ENCODE measurements at places on chromosomes 11 and 22.

GRCh38 chr11:67211656-67212436, 54.4 kb upstream of the GRK2 start:
- H3K36me3 ChIP-seq = peaks cover 28% of the 10 kb centered on the region
- H3K4me1 ChIP-seq = no peaks in the 10 kb centered on the region
- no peaks in the 10 kb centered on the region for H3K27me3 ChIP-seq
- no peak overlapping the region for H3K4me3 ChIP-seq

DNA sequence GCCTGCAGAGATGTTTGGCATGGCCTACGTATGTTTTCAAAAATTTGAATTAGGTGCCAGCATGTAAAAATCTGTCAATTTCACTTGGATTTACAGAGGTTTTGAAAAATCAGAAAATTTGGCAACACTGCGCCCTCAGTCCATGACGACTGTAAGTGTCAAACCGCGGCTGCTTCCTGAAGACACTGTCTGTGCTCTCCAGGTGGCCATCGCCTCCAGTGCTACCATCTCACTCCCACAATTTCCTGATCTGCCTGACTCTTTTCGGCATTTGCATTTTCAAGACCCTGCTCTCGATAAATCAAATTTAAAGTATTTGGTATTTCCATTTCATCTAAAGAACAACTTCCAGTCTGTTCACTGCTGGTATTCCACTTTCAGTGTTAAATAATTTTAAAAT, 34.6 kb downstream of the VSIG10L2 start:
- H3K4me1 ChIP-seq = no peaks in the 10 kb centered on the region
- no peaks in the 10 kb centered on the region for H3K27me3 ChIP-seq
- H3K36me3 ChIP-seq = peaks cover 21% of the 10 kb centered on the region
- H3K4me3 ChIP-seq = no peak overlapping the region
- H3K27ac ChIP-seq = no peak overlapping the region
- DNase-seq = no peak

- no peaks in the 10 kb centered on the region for H3K4me1 ChIP-seq
- H3K36me3 ChIP-seq = no peaks in the 10 kb centered on the region
- DNase-seq = no peak
- H3K27me3 ChIP-seq = no peaks in the 10 kb centered on the region
- no peak overlapping the region for H3K4me3 ChIP-seq
These were observed 692 bp upstream of the MOB2 start for GRCh38 chr11:1487091-1487850.

- no peak for DNase-seq
- no peaks in the 10 kb centered on the region for H3K27me3 ChIP-seq
- H3K4me1 ChIP-seq = no peaks in the 10 kb centered on the region
- no peak overlapping the region for H3K27ac ChIP-seq
- no peaks in the 10 kb centered on the region for H3K36me3 ChIP-seq
These were observed 24.7 kb upstream of the IL17RA start for GRCh38 chr22:17060126-17060525.

GRCh38 chr11:2761131-2762030, 61.6 kb upstream of the KCNQ1OT1 start:
- H3K4me1 ChIP-seq = no peaks in the 10 kb centered on the region
- no peak overlapping the region for H3K4me3 ChIP-seq
- no peaks in the 10 kb centered on the region for H3K27me3 ChIP-seq
- H3K27ac ChIP-seq = no peak overlapping the region
- no peaks in the 10 kb centered on the region for H3K36me3 ChIP-seq

DNA sequence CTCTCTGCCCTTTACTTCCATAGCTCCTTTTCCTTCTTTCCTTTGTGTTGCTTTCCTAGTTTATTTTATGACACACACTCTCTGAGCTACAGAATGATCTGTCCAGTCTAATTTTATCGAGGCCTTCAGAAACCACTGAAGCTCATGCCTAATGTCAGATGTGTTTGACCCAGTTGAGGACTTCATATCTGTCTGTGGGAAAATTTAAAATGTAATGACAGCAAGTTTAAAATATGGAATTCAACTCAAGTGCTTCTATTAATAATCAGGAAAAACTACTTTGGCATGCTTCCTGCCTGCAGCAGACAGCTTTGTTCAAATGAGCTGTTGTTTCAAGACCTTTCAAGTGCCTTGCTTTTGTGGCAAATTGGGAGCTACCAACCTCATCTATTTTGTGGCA, 261.8 kb upstream of the MTNR1B start:
- no peak overlapping the region for H3K4me3 ChIP-seq
- H3K36me3 ChIP-seq = no peaks in the 10 kb centered on the region

DNA sequence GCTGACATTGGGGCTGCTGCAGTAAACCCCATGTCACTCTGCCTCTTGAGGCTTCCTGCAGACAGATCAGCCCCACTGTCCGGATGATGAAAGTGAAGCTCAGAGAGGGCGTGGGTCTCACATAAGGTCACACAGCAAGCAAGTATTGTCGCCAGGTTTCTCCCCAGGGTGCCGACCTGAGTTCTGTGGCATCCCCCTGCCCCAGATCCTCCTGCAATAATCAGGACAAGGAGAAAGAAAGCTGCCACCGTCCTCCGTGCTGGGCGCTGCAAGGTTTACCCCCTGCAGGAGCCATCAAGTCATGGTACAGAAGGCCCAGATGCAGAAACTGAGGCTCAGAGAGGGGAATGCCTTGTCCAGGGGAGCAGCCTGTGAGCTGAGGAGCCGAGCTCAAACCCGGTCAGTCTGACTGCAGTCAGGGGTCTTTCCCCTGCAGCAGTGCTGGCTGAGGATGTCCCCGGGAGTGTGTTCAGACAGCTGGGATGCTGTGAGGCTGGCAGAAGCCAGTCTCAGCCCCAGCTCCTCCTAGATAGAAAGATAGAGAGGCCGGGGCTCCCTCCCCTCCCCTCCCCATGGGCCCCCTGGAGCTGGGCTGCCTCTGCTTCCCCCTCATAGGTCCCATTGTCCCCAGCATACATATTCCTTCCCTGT, 13.2 kb downstream of the EMID1 start:
- H3K4me1 ChIP-seq = no peaks in the 10 kb centered on the region
- H3K27ac ChIP-seq = no peak overlapping the region
- no peaks in the 10 kb centered on the region for H3K36me3 ChIP-seq
- no peak for DNase-seq

DNA sequence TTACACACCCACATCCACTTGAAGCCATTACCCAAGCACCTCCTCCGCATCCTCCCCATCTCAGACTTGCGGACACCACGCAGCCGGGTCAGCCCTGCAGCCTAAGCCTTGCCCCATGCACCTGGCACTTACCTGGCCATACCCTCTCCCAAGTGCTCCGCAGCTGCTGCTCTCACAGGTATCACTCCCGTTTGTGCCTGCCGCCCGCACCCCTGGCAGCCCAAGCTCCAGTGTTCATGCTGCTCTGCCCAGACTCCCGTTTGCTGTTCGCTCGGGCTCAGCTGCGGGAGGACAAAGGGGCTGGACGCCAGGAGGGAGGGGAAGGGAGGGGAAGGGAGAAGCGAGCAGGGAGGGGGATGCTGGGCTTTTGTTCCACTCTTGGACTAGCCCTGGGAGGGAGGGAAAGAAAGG, at the start of gene KLHL35:
Gene KLHL35, minus strand, starts transcription at position 293 of the 411 bp plus-strand sequence. CDS start 2,574 bp downstream, outside the sequence.
- peaks cover 2% of the 10 kb centered on the region for H3K36me3 ChIP-seq
- no peak for DNase-seq
- no peak within 1 kb of the TSS for H3K27ac ChIP-seq
- H3K4me1 ChIP-seq = peaks cover 10% of the 10 kb centered on the region

DNA sequence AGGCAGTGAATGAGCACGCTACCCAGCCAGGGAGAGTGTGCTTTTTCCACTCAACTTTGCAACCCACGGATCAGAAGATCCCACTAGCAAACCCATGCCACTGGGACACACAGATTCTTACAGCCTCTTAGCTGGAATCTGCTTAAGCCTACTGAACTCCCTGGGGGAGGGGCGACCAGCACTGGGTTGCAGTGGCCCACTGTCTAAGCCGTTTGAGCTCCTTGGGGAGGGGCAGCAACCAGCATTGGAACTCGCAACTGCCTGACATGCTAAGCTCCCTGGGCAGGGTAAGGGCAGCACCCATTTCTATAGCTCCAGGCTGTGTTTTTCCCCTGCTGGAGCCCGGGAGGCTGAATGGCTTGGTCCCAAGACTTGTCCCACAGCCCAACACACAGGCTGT, 99.6 kb downstream of the FAM168A start:
- no peak overlapping the region for H3K27ac ChIP-seq
- no peak for DNase-seq
- H3K4me1 ChIP-seq = peaks cover 6% of the 10 kb centered on the region
- H3K27me3 ChIP-seq = no peaks in the 10 kb centered on the region
- no peak overlapping the region for H3K4me3 ChIP-seq

GRCh38 chr22:41491374-41492100, 22.6 kb downstream of the ACO2 start:
- peaks cover 8% of the 10 kb centered on the region for H3K36me3 ChIP-seq
- H3K4me1 ChIP-seq = peaks cover 2% of the 10 kb centered on the region
- H3K27ac ChIP-seq = no peak overlapping the region
- H3K27me3 ChIP-seq = no peaks in the 10 kb centered on the region
- no peak for DNase-seq

- peaks cover 39% of the 10 kb centered on the region for H3K4me1 ChIP-seq
- no peak overlapping the region for H3K4me3 ChIP-seq
- no peaks in the 10 kb centered on the region for H3K27me3 ChIP-seq
These were observed 43.6 kb downstream of the LRRC32 start for GRCh38 chr11:76626921-76627401.

GRCh38 chr11:849104-849824, 6.6 kb downstream of the TSPAN4 start:
- H3K27ac ChIP-seq = no peak overlapping the region
- H3K27me3 ChIP-seq = peaks cover 14% of the 10 kb centered on the region
- peak overlapping the region; percentile 62 for H3K4me3 ChIP-seq

DNA sequence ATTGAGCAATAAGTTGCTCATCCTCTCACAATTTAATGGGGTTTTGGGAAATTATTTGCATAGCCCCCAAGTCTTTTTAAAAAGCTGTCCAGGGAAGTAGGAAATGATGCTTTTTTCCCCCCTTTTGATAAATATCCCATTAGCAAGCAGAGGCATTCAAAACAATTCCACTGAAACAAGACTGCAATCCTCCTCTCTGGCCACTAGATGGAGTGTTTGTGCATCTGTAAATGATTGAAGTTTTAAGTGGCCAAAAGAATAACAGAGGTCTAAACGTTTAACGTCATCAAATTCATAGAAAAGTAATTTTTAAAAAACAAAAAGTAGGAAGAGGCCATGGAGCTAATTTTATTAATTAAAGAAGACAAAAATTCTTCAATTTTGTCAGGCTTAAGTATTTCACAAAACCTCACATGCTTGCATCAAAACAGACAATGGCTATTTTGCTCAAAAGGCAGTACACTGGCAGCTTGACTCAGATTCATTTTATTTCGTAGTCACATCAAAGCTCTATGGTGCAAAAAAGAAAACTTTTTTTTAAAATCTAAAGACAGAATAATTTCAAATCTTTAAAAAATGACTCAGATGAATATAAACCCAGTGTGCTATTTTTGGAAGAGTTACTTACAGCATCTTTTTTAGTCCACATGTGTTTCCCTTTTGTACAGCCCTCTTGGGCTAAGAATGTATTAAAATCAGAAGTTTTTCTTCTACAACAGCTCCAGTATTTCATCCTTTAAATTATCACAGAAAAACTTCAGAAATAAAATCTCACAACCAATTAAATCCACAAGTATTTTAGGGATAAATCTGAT, 17.8 kb downstream of the CHORDC1 start:
- no peak overlapping the region for H3K27ac ChIP-seq
- H3K4me3 ChIP-seq = no peak overlapping the region
- peaks cover 2% of the 10 kb centered on the region for H3K36me3 ChIP-seq
- no peaks in the 10 kb centered on the region for H3K4me1 ChIP-seq

GRCh38 chr11:69831985-69832384, 12.8 kb upstream of the FGF3 start:
- H3K4me1 ChIP-seq = no peaks in the 10 kb centered on the region
- no peak for DNase-seq
- no peak overlapping the region for H3K27ac ChIP-seq
- no peak overlapping the region for H3K4me3 ChIP-seq
- H3K27me3 ChIP-seq = no peaks in the 10 kb centered on the region
- no peaks in the 10 kb centered on the region for H3K36me3 ChIP-seq

DNA sequence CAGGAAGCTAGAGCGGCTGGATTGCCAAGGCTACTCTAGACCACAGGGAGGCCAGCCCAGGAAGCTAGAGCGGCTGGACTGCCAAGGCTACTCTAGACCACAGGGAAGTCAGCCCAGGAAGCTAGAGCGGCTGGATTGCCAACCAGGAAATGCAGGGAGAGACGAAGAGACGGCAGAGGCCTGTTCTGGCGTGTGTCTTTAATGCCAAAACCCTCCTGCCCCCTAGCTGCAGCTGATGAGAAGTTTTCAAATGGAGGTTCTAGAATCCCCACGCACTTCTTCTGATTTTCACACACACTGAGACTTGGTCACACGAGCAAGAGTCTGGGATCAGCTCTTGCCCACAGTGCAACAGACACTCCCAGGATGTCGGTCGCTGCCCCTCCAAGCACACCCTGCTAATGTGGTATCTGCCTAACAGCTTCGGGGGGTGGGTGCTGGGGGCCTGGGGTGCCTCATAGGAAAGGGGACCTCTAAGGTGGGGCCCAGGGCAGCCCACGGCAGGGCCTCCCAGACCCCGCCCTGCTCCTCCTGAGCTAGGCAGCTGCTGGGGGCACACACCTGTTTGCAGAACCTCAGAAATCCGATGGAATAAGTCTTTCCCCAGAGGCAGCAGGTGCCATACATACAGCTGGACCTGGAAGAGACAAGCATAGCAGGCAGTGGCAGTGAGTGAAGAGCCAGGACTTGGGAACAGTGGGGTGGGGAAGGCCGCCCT, 28.5 kb downstream of the MAFF start:
- peaks cover 6% of the 10 kb centered on the region for H3K4me1 ChIP-seq
- H3K27me3 ChIP-seq = no peaks in the 10 kb centered on the region
- no peak overlapping the region for H3K27ac ChIP-seq
- DNase-seq = peak; percentile 65
- H3K36me3 ChIP-seq = peaks cover 78% of the 10 kb centered on the region
- no peak overlapping the region for H3K4me3 ChIP-seq

GRCh38 chr11:662689-663274, 25.7 kb downstream of the DRD4 start:
- no peak overlapping the region for H3K27ac ChIP-seq
- peaks cover 54% of the 10 kb centered on the region for H3K36me3 ChIP-seq
- H3K27me3 ChIP-seq = no peaks in the 10 kb centered on the region
- peak; percentile 48 for DNase-seq

GRCh38 chr22:29116397-29117123, 43.7 kb downstream of the KREMEN1 start:
- H3K36me3 ChIP-seq = no peaks in the 10 kb centered on the region
- DNase-seq = no peak
- no peaks in the 10 kb centered on the region for H3K27me3 ChIP-seq
- H3K27ac ChIP-seq = no peak overlapping the region

DNA sequence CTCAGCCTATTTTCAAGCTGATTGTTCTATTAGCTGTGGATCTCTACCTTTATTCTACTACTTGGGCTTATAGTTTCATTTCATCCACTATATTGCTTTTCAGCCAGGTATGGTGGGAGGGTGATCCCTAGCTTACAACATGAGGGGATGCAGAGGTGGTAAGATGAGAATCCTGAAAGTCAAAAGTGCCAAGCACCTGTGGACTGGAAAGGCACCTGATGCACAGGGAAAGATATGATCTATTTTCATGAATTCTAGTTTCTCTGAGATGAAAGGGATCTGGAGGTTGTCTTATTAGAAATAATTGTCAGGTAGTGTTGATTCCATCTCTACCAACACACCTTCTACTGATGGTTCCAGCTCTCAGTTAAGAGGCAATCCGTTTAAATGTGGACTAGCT, 21.6 kb upstream of the IL18BP start:
- H3K4me1 ChIP-seq = no peaks in the 10 kb centered on the region
- H3K27me3 ChIP-seq = no peaks in the 10 kb centered on the region
- H3K36me3 ChIP-seq = peaks cover 3% of the 10 kb centered on the region
- no peak overlapping the region for H3K27ac ChIP-seq
- H3K4me3 ChIP-seq = no peak overlapping the region
